ENCODE measurements at places on chromosomes 6 and 20.
A peak's percentile ranks its signal among the peaks of the same experiment; 100 is the strongest.

DNA sequence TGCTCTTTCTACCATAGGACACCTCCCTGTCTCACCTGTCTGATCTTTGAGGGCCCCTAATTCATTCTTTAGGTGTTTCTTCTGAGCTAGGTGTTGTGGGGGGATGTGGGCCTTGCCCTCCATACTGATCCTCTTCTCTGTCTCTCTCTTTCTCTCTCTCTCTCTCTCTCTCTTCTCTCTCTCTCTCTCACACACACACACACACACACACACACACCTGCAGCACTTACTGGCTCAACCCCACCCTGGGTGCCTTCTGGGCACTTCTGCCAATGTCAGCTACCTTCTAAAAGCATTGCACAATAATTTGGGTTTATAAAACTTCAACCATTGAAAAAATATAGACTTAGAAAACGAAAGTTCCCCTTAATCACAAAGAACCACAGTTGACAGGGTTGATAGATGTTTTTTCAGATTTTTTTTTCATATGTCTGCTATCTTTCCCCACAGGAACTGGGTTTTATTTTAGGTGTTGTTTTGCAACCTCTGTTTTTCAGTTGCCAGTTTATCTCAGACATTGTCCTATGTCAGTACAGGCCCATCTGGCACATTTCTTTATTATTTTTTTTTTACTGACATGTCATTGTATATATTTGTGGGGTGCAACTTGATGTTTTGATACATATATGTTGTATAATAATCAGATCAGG lies 28.1 kb downstream of the PKIG start:
- no peak for DNase-seq

- DNase-seq, result no peak
Measured at GRCh38 chr20:38250609-38251008, 9.9 kb downstream of the KIAA1755 start.

- DNase-seq, result peak; percentile 32
Measured at GRCh38 chr20:3204124-3204794, at the start of gene DDRGK1. DDRGK1 (minus strand) TSS chr20:3204682; CDS start chr20:3204627, 55 bp downstream.

- DNase-seq, result peak; percentile 31
Measured at GRCh38 chr20:8389381-8390036, 257.4 kb downstream of the PLCB1 start.

GRCh38 chr6:45930420-45931040 lies 85.1 kb downstream of the CLIC5 start:
- peak; percentile 20 for DNase-seq

DNA sequence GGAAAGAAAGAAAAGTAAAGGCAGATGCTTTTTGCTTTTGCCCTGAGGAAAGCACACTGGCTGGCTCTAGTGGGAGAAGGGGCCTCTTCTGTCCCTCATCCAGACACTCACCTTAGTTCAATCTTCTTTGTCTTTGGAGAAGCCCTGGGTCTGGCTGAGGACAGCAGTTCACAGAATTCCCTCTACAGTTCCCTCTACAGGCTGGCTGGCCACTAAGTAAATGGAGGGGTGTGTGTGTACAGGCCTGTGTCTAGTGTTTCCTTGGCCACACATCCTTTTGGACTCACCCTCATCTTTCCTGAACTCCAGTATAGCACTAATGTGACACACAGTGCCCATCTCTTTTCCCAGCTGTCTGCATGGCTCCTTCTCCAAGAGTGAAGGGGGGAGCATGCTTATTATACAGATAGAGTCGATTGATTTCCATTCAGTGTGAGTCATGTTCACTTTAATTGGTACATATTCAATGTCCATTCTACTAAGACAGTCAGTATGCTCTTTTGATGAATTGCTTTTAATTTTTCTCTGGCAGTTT lies 26.0 kb upstream of the CLVS2 start:
- DNase-seq, result no peak

DNA sequence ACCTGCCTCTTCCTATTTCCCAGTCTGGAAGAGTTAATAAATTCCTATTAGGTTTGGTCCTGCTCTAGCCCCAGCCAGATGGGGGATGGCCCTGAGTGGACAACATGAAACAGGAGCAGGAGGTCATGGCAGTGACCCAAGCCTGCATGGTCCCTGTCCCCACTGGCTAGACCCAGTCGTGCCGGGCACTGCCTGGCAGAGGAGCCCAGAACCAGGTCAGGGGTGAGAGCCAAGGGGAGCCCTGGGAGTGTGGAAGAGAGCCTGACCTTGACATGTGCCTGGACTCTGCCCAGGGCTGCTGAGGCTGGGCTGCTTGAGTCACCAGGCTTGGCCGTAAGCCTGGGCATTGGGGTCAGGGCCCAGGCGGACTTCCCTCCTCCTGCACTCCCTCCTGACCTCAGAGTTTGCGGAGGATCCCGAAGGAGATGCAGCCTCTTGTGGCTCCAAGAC lies 3.6 kb downstream of the AVP start:
- DNase-seq, result no peak

GRCh38 chr6:14217728-14218518 lies 100.4 kb downstream of the CD83 start:
- DNase-seq, result no peak

DNA sequence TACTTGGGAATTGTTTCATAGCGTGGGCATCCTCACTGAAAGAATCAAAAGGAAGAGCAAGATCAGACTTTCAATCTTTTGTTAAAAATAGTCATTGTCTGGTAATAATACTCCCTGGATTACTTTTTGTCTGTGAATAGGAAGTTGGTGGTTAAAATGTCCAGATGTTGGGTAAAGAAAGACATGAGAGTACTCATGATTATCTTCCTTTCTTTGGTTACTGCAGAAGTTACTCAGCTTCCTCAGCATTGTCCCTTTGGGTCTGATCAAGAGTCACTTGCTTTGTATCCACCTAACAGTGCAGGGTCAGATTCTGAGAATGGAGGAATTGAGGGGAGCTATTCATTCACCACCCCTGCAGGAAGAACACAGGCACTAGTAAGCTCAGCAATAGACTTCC lies 54.6 kb downstream of the RIN2 start:
- DNase-seq, result no peak

DNA sequence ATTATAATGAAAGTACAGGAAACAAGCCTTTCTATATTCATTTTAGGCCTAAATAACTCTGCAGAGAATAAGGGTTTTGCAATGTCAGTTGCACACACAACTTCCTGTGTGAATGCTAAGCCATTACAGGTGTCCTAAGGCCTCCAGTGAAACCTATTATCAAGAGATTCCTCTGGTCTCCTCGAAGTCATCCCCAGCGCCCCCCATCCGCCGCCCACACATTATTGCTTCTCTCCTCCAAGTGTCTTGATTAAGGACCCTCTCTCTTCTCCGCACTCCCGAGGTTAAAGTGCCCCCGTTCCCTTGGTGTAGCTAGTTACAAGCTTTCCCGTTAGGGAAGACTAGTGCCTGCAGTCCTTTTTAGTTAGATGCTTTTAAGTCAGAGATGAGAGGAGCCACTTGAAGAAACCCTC lies 1.3 kb downstream of the HIVEP2 start:
- no peak for DNase-seq

DNA sequence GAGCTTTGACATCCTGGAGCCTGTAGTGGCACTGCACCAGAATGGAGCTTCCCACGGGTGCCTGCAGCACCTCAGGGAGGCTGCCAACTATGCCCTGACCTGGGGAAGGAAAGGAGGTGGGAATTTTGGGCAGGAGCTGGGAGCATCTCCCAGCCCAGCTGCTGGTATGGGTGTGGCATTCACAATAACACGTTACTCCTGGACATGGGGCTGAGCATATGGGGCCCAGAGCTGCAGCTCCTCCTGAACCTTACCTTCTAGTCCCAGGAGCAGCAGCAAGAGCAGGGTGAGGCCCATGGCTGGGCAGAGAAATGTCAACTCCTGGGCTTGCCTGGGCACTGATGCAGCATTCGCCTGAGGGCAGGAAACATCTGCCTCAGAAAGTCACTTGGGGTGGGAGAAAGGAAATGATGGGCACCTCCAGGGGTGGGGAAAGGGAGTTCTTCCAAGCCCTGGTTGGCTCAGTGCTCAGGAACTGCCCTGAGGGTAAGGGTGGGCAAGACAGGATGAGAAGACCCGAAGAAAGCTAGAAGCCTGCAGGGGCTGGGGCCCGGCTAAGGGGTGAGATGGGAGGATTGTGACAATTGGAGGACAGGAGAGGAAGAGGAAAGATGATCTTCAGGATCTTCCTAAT lies at the start of gene TREML1:
TREML1 (minus strand) TSS at position 356 of the 634 bp plus-strand sequence; CDS start at position 297, 59 bp downstream.
- no peak for DNase-seq

DNA sequence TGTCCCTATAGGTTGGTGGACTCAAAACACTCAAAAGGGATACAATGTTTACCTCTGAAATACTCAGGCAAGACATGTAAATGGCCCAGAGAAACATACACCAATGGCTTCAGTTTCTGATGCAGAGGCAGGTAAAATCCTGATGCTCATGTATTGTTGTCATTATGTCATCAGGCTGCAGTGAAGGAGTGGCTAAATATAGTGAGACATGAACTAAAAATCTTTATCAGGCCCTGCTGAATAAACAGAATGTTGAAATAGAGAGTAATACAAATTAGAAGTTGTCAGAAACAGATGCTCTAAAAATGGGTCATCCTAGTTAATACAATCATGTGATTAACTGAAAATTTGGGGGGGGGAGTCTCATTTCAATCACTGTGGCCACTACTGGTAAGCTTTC lies 20.4 kb downstream of the PTPRK start:
- DNase-seq, result no peak

- no peak for DNase-seq
Measured at GRCh38 chr6:33809594-33809993, 5.8 kb upstream of the MLN start.

DNA sequence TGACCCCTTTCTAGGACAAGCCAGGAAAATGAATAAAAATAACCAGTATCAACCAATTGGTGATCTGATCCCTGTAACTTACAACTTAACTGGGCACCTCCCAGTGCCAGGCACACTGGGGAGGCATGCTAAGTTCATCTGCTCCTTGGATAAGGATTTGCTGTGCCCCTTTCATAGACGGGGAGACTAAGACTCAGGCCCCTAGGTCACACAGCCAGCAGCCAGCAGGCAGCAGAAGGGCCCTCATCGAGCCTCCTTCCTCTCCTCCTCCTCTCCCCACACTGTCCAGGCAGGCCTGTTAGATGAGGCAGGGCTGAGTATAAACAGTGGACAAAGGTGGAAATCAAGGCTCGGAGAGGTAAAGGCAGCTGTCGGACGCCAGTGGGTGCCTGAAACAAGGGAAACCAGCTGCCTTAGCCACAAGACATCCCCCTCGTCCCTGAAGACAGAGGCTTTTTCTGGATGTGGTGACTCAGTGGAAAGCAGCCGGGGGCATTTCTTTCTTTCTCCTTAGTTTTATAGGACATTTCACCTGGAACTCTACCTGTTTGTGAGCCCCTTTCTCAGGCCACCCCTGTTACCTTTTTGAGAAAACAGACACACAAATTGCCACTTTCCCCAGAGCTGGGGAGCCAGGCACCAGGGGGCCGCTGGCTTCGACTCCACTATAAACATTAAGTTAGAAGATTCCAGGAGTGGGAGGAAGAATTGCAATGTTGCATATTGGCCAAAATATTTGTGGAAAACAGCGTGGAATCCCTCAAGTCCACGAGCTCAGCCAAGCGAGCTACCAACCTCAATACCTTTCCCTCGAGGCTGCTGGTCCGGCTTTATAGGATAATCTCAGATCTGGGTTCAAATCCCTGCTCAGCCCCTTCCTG lies 166.0 kb downstream of the PREX1 start:
- no peak for DNase-seq

DNA sequence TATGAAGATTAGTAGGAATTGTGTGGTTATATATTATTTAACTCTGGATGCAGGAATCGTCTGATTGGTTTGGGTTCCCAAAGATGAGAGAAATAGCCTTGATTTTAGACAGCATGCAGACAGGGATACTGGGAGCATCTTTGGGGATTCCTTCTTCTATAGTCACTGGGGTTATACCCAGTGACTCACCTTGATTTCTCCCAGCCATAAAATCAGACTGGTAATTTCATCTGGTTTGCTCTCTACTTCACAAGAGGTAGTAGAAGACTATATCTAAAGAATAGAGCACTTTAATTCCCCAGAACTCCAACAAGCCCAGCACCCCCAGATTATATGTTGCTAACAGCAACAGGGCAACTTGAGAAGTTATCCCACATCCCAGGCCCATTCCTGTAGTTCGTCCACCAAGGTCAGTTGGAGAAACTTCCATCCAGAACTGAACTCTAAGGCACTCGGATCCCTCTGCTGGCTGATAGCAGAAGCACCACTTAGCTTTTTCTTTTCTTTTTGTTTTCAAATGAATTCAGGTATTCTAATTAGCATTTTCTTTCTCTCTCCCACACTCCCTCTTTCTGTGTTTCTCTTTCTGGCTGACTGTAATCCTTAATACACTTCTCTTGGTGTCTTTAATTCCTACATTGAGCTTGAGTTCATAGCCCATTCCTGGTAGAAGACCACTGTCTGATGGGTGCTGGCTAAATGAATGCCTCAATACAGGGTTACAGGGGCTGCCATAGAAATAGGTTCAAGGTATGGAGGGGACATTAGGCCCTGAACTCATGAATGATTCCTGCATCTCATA lies 20.4 kb upstream of the EFHC1 start:
- DNase-seq, result no peak

GRCh38 chr6:42263165-42263728 lies 45.6 kb upstream of the MRPS10 start:
- DNase-seq, result no peak

DNA sequence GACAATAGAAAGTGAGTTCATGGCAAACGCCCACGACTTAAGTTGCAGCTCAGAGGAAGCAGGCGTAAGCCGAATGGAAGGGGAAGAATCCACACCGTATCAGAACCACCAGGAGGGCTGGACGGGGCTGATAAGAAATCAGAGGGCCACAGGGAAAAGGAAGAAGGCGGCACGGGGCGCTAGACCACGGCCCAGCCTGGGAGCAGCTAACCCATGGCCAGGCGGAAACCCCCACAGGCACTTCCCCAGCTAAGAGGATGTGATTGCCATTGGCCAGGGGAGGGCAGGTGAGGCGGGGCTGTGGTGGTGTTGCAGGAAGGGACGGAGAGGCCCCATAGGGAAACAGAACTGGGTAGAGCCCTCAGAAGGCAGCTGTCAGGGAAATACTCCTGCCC lies 174.0 kb upstream of the AFDN start:
- no peak for DNase-seq

DNA sequence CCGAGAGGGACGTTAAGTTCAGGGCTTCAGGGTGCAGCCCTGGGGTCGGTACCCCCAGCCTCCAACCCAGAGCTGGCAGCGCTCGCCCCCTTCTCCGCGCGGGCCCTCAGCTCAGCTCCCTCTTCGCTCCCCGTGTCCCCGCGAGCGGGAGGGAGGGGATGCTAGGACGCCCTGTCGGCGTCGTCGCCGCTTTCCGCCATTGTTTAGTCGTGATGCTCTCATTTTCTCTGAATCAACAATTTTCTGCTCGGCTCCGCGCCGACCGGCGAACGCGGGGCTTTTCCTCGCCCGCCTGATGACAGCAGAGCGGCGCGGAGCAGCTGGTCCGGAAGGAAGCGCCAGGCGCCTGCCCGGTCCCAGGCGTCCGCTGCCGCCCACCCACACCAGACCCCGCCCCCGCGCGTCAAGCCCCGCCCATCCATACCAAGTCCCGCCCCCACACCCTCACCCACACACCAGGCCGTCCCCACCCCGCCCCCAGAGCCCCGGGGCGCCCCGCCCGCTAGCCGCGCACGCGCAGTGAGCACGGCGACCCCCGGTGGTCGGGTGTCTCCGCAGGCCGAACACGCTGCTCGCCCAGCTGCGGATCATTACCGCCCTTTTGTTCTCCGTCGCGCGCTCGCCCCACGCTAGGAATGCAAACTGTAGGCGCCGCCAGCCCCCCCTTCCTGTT lies 50.1 kb upstream of the SLC32A1 start:
- DNase-seq, result peak; percentile 18

- DNase-seq, result no peak
Measured at GRCh38 chr6:113039005-113039404, 691.9 kb downstream of the RFPL4B start.

- DNase-seq, result no peak
Measured at GRCh38 chr6:27962506-27962905, 5.5 kb downstream of the OR2B6 start.

All from fibroblast of skin of left biceps (primary cell).